Activated naive CD4-positive, alpha-beta T cell (primary cell): ENCODE measurements at places on chromosomes 11 and 22.

- DNase-seq: no peak
These were observed 102.7 kb upstream of the CCT8L2 start for GRCh38 chr22:16695261-16695660.

GRCh38 chr11:92286709-92287108 lies 62.1 kb downstream of the FAT3 start:
- DNase-seq: no peak

GRCh38 chr11:35539256-35539655 lies 13.8 kb upstream of the PAMR1 start:
- DNase-seq: no peak

DNA sequence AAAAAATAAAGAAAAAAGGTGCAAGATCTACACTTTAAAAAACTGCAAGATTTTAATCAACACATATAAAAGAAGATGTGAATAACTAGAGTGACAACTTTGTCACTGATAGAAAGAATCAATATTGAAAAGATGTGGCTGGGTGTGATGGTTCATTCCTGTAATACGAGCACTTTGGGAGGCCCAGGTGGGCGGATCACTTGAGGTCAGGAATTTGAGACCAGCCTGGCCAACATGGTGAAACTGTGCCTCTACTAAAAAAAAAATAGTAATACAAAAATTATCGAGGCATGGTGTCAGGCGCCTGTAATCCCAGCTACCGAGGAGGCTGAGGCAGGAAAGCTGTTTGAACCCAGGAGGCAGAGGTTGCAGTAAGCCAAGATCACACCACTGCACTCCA lies 21.0 kb upstream of the FBLN1 start:
- no peak for DNase-seq

DNA sequence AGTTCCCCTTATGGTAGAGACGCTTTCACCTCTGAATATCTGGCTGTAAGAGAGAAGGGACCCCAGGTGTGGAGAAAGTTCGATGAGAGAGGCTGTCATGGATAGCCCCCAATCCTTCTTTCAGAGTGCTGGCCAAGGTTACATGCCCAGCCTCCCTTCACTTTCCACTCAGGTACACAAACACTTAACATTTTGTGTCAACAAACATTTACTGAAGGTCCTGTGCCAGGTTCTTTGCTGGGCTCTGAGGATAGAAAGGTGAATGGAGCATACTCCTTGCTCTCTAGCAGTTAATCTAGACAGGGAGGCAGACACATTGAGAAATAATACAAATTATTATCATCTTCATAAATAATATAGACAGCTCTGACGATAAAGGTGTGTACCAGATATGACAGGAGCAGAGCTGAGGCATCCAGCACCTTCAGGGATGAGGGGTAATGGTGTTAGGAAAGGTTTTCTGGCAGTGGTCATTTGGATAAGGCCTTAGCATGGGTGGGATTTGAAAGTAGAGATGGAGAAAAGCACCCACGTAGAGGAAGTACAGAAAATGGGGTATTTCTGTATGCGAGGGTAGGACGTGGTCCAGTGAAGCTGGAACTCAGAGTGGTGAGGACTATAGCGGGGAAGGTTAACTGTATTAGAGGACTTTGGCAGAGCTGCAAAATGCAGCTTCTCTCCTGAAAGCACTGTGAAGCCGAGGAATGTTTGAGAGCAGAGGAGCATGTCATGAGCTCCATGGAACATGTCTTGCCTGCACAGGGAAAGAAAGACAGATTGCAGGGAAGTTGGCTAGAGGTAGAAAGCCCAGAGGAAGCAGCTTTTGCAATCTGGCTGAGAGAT lies 19.6 kb downstream of the PPFIBP2 start:
- DNase-seq: no peak
